GM12878 (cell line): ENCODE measurements at places on chromosomes 7 and 10. TPM values are rescaled to one million over a fixed set of nuclear protein-coding genes. Genes with fewer than 3 reads are reported as not detected.

GRCh38 chr10:22686347-22686746, 28.0 kb downstream of the PIP4K2A start:
- no peak for DNase-seq
- H3K27ac ChIP-seq = no peak overlapping the region
- H3K27me3 ChIP-seq = no peaks in the 10 kb centered on the region
- H3K4me1 ChIP-seq = peaks cover 36% of the 10 kb centered on the region
- no peaks in the 10 kb centered on the region; the same call in 1 of the 2 replicates for H3K36me3 ChIP-seq

DNA sequence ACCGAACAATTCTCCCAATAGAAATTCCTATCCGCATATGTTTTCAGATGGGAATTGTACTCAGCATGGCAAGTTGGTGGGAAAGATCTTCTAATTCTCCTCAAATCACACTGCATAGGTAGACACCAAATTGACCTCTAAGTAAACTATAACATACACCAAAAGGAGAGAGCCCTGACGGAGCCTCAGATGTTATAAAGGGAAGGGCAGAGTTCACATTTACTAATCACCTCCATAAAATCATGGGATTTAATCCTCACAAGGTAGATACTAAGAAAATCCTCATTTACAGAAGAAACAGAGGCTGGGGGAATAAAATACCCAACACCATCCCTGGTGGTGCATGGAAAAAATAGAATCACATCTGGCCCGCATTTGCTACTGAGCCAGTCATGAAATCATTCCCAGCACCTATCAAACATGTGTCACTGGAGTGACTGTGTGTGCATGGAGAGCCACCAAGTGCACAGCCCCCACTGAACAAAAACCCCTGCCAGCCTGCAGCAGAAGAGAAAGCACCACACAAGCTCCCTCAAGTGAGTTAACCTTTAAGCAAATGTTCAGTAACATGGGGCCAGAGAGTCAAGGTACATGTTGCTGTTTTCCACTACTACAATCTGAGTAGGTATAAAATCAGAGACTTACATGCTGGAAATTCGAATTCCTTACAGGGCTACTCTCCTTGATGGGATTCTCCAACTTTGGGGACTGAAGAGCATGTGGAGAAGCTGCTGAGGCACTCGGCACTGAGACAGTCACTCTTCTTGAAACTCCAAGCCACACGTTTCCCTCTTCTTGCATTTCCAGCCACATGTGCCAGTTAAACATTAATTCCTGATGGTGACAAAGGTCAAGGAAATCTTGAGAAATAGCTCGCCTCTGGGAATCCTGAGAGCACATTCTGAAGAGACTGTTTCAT, at the start of gene DDC:
TSS of gene DDC (minus strand) at position 766 of the 919 bp plus-strand sequence. CDS start 21,320 bp downstream, outside the sequence.
- H3K4me3 ChIP-seq = no peak within 1 kb of the TSS
- no peaks in the 10 kb centered on the region for H3K36me3 ChIP-seq
- H3K4me1 ChIP-seq = no peaks in the 10 kb centered on the region
- no peaks in the 10 kb centered on the region; the same call in 1 of the 2 replicates for H3K27me3 ChIP-seq
- no peak within 1 kb of the TSS for H3K27ac ChIP-seq

DNA sequence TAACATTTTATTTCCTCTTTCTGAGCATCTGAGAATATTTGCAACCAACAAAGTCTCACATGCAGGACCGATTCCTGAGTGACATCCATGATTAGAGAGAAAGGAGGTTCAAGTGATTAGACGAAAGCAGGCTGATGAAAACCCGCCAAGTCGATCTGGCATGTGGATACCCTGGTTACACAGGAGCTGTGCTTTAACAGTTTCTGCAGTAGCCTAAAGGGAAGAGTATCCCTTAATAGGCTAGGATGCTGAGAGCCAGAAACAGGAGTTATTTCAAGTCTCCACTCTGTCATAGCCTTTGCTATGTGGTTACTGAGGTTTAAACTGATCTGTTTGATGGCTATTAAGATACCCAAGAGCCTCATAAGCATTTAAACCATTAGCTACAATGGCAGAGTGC, 82.5 kb downstream of the PRKCQ start:
- no peak overlapping the region for H3K4me3 ChIP-seq
- DNase-seq = no peak
- no peaks in the 10 kb centered on the region; the same call in none of the 2 replicates for H3K27me3 ChIP-seq
- no peak overlapping the region for H3K27ac ChIP-seq

DNA sequence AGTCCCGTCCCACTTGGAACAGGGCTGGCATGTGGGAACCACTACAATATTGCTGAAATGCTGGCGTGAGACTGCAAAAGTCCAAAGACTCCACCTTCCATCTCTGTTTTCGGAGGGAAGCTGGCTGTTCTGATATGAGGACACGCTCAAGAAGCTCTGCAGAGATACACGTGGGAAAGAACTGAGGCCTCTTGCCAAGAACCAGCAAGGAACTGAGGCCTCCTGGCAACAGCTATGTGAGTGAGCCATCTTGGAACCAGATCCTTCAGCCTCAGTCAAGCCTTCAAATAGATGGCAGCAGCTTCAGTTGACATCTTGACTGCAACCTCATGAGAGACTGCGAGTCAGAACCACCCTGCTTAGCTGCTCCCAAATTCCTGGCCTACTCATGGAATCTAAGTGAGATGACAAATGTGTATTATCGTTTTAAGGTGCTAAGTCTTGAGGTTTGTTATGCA, 30.8 kb downstream of the SGMS1 start:
- H3K4me3 ChIP-seq = no peak overlapping the region
- no peaks in the 10 kb centered on the region for H3K36me3 ChIP-seq
- H3K27me3 ChIP-seq = no peaks in the 10 kb centered on the region

DNA sequence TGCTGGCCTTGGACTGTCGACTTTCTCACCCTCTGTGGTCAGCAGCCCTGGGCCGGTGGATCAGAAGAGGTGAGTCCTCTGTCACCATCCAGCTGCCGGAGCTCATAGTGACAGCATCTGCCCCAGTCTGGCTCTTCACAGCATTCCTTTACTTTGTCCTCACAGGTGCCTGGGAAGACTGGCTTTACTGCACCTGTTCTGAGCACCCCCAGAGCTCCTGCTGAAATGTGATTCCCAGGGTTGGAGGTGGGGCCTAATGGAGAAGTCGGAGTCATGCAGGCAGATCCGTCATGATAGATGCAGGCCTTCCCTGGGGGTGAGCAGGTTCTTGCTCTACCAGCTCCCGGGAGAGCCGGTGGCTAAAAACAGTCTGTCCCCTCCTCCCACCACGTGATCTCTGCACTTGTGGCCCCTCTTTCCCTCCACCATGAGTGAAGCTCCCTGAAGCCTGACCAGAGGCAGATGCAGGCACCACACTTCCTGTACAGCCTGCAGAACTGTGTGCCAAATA, 171.5 kb downstream of the ZMYND11 start:
- no peaks in the 10 kb centered on the region for H3K27me3 ChIP-seq
- H3K36me3 ChIP-seq = no peaks in the 10 kb centered on the region
- peaks cover 12% of the 10 kb centered on the region for H3K4me1 ChIP-seq
- no peak for DNase-seq
- no peak overlapping the region for H3K27ac ChIP-seq

GRCh38 chr7:142348100-142348499, 90.2 kb upstream of the PRSS58 start:
- no peaks in the 10 kb centered on the region for H3K36me3 ChIP-seq
- peaks cover 4% of the 10 kb centered on the region for H3K27me3 ChIP-seq
- H3K4me3 ChIP-seq = no peak overlapping the region

The SPDYE9 gene
- polyA plus RNA-seq = 1.2 and 1.8 TPM in 2 replicates
